Stimulated activated CD8-positive, alpha-beta memory T cell treated with anti-CD3 and anti-CD28 coated beads, Interleukin-15, amount 100 ng/mL, for 4 hours (primary cell): ENCODE measurements at places on chromosomes 6 and 20.
A peak's percentile ranks its signal among the peaks of the same experiment; 100 is the strongest.

DNA sequence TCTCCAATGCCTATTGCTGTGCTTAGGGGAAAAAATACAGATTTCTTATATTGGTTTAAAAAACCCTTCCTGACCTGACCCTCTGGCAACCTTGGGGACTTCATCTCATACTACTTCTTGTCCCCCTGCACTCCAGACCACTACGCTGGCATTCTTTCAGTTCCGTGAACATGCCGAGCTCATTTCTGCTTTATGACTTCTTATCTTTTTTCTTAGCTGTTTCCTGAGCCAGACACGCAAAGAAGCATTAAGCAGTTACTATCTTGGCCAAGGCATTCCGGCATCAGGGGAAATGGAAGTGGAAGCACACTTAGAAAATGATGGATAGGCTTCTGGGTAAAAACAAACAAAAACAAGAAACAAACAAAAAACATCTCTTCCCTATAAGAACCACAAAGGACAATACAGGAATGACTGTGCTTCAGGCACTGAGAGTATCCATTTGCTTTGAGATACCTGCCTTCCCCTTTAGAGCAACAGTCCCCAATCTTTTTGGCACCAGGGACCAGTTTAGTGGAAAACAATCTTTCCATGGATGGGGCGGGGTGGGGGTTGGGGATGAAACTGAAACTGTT lies 4.4 kb upstream of the CCDC28A start:
- DNase-seq = no peak

DNA sequence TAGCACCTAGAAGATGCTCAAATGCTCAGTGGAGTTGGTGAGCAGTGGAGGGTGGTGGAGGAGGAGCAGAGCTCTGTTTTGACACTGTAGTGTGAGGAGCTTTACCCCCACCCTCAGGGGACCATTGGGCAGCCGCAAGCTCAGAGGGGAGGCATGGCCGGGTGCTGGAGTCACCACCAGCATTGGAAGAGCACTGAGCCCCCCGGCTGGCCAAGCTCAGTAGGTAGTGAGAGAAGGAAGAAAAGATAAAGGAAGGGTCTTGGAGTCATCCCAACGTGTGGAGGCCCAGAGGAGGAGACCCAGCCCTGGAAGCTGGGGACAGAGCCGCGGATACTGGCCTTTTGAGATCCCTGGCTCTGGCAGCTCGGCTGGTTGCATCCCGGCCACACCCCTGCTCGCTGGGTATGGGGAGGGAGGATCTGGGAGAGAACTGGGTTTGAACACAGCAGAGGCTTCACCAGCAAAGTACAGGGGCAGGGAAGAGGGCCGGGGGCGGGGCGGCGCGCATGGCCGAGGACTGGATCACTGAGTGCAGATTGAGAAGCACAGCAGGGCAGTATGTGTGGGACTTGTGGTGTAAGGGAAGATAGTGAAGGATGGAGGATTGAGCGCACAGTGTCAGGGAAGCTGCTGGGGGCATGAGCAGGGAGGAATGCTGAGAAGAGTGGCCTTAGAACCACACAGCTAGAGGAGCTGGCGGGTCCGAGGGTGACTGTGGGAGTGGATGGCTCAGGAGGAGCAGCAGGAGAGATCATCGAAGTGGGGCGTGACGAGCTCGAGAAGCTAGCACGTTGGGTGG lies 24.4 kb downstream of the SYNDIG1 start:
- no peak for DNase-seq

GRCh38 chr6:84103029-84103428 lies 69.5 kb downstream of the MRAP2 start:
- DNase-seq = no peak

GRCh38 chr6:165767228-165767627 lies 104.2 kb upstream of the PDE10A start:
- no peak for DNase-seq

DNA sequence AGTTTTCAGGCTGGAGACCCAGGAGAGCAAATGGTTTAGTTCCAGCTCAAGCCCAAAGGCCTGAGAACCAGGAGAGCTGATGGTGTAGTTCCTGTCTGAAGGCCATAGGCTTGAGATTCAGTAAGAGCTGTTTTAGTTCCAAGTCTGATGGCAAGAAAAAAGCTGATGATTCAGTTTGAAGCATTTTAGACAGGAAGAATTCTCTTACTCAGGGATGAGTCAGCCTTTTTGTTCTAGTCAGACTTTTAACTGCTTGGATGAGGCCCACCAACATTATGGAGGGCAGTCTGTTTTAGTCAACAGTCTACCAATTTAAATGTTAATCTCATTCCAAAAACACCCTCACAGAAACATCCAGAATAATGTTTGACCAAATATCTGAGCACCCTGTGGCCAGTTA lies 2.5 kb downstream of the ZSCAN26 start:
- DNase-seq = no peak

DNA sequence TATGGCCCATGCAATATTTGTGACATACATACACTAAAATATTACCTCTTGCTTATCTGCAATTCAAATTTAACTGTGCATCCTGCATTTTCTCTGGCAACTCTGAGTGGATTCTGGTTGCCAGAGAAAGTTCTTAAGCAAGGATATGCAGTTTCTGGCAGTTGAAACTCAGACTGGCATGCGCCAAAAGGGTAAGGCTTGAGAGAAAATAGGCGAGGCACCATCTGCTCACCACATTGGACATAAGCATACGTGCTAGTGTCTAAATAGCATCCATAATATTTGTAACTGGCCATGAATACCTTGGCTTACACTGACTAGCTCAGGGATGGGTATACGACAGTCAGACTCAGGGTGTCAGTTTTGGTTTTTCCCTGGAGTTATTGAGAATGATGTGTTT lies 465.1 kb downstream of the DOK5 start:
- no peak for DNase-seq

GRCh38 chr6:148556410-148556809 lies 190.4 kb upstream of the UST start:
- no peak for DNase-seq

DNA sequence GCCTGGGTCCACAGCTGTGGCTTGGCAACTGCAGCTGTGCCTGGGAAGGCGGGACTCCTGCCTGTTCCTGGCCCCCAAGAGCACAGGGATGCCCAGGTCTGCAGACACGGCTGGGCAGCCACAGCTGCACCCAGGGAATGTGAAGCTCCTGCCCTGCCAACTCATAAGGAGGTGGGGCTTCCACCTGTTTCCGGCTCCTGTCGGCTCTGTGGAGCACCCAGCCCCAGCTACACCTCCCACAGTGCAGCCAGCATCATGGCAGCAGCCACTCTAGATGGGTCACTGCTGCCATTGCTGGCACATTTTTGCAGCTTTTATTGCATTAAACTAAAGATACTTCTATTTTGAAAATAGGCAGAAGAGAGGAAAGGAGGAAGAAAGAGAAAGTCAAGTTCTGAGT lies 207.9 kb downstream of the SAMD5 start:
- DNase-seq = no peak

GRCh38 chr20:41003143-41003935 lies 25.3 kb upstream of the TOP1 start:
- DNase-seq = peak; percentile 42

GRCh38 chr20:59764037-59764436 lies 159.7 kb downstream of the PHACTR3 start:
- DNase-seq = no peak

GRCh38 chr20:48769069-48769983 lies 58.5 kb downstream of the PREX1 start:
- DNase-seq = peak; percentile 94

DNA sequence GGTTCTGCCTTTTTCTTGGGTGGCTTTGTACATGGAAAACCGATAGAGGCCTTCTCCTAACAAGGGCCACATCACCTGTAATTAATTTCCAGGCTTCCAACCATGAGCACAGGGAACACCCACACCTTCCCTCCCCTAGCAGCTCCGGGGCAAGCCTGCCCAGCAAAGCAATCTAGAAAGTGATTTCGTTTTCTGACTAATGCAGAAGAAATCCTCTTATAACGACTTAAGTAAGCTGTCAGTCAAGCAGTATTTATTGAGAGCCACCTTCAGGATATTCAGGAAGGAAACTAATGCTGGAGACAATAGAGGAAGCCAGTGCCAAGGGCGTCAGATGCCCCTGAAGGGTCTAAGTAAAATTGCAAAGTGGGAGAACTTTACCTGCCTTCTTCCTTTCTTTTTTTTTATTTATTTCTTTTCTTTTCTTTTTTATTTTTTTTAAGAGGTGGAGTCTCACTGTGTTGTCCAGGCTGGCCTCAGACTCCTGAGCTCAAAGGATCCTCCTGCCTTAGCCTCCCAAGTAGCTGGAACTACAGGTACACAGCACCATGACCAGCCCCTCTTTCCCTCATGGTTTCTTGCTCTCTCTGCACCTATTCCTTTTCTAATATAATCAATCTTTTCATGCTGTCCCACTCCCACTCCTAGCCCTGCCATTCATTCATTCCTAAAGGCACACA lies 67.5 kb upstream of the MBOAT1 start:
- no peak for DNase-seq

DNA sequence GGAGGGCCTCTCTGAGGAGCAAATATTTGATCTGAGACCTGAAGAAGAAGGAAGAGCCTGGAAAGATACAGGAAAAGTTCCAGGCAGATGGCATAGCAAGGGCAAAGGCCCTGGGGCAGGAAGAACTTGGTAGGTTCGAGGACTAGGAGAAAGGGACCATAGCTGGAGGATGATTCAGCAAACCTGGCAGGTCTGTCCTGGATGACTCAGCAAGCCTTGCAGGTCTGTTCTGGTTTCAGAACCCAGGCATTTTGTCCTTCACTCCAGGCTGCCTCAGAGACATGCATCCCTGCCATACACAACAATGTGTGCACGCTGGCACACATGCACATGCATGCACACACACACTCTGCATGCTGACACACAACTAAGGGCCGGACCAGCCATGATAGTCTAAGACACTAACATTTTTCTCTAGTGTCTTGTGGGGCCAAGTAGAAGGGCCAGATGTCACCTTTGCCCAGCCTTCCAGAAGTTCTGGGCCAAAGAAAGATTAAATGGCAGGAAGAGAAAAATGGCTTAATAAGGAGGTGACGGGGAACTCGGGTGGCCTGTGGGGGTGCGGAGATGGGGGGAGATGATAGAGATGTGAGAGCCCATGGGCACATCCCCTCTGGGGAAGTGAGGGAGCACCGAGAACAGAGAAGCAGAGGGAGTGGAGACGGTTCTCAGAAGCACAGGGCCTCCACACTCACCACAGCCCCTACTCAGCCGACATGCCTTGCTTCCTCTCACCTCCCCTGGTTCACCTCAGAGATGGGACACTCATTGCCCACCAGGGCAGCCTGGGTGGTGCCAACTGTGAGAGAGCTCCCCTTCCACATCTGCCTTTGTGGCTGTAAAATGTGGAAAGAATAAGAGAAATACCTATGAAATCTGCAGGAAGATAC lies 15.4 kb upstream of the TRIB3 start:
- no peak for DNase-seq

DNA sequence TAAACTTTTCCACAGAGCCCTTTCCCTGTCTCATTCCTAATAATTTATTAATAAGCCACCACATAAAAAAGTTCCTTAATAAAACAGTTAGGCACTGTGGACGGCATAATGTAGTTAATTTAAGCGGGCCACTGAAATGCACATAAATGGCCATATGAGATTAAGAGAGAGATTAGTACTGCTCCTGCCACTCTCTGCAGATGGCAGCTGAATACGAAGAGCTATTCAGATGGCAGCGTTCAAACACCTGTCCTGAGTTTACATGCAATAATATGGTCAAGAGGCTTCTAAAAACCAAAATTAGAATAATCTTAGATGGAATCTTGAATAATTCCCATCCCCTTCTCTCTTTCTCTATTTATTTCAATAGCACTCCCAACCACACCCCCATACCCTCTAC lies 461.8 kb downstream of the PKHD1 start:
- DNase-seq = no peak

DNA sequence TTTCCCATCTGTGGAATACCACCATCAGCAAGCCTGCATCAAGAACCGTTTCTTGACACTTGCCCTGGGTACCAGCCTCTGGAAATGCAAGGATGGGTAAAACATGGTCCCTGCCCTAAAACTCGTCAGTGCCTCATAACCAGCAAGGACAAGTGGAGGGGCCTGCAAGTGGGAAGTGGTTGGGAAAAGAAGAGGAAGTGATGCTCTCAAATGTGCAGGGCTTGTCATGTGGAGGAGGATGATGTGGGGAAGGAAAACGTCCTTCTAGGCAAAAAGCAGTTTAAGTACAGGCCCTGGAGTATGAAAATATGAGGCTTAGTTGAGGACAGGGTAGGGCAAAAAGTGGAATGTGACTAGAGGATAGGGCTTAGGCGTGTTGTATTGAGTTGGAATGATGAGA lies 19.0 kb downstream of the RREB1 start:
- DNase-seq = no peak

GRCh38 chr6:13409991-13410390 lies 77.4 kb downstream of the GFOD1 start:
- no peak for DNase-seq

- no peak for DNase-seq
Measured at GRCh38 chr6:110618591-110619267, 142.3 kb upstream of the SLC22A16 start.

- no peak for DNase-seq
Measured at GRCh38 chr6:2615251-2615650, 135.5 kb downstream of the MYLK4 start.

DNA sequence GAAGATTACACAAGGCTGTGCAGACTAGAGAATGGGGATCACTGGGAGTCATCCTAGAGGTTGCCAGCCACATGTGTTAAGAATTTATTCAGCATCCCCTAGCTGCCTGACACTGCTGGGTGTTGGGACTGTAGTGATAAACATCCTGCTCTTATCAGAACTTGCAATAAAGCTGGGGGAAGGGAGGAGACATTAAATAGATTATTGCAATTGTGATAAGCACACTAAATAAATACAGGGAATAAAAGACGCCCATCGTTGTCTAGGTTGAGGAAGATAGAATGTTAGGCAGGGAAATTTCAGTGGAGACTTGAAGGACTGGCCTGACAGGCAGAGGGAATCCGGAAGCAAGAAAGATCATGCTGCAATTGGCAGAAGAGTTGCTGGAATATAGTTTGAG lies 33.2 kb upstream of the TRAM2 start:
- DNase-seq = no peak

- no peak for DNase-seq
Measured at GRCh38 chr6:167799033-167799821, 27.5 kb upstream of the AFDN start.

DNA sequence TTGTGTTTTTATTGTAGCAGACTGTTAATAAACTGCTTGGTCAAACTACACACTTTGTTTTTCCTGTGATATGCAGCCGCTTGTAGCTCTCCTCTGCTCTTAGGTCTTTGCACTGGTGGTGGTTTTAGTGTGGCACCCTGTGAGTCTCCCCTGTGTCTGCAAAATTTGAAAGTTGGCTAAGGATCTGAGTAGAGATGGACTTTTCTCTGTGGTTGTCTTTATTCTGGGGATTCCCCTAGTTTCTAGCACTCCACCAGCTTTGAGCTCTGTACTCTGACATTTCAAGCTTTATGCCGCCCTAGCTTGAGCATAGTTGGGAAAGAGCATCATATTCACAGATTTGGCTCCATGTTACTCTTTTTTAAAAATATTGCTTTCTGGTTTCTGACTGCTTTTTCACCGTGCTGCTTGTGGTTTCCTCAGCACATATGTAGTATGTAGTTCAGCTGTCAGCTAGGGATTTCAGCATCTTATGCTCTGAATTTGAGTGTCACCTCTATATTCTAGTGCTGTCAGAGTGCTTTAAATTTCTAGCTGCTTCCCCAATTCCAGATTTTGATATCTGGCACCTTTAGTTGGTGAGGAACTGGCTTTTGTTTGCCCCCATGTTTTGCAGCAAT lies 25.4 kb downstream of the CDYL start:
- no peak for DNase-seq

GRCh38 chr6:54135665-54136369 lies 24.6 kb downstream of the MLIP start:
- DNase-seq = no peak

- no peak for DNase-seq
Measured at GRCh38 chr20:63183422-63184146, 32.3 kb downstream of the YTHDF1 start.

GRCh38 chr20:37243937-37244571 lies 17.6 kb downstream of the GHRH start:
- no peak for DNase-seq
